ENCODE measurements at places on chromosomes 12 and 14.

DNA sequence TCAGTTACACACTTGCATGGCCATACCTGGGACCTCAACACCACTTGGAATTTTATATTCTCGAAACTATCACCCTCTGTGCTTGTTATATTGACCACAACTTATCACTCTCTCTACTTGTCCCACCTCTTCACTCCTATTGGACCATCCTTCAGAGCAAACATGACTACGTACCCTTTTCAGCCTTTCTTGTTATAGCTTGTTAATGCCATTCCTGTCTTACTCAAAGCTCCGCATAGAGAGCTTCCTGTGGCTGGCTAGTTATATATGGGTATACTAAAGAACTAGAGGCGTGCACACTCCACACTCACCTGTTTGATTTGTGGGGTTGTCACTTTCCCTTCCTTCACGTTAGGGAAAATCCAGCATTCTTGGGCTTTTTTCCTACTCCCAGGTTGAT lies 26.3 kb upstream of the FRS2 start:
- DNase-seq: no peak

GRCh38 chr12:71400481-71400880 lies 39.1 kb upstream of the LGR5 start:
- DNase-seq: no peak

GRCh38 chr12:22250762-22251161 lies 83.7 kb downstream of the ST8SIA1 start:
- no peak for DNase-seq

- no peak for DNase-seq
Observed at GRCh38 chr12:113934946-113935345, 31.2 kb downstream of the RBM19 start.

GRCh38 chr12:54653025-54653424 lies 4.9 kb upstream of the DCD start:
- peak; percentile 2 for DNase-seq

DNA sequence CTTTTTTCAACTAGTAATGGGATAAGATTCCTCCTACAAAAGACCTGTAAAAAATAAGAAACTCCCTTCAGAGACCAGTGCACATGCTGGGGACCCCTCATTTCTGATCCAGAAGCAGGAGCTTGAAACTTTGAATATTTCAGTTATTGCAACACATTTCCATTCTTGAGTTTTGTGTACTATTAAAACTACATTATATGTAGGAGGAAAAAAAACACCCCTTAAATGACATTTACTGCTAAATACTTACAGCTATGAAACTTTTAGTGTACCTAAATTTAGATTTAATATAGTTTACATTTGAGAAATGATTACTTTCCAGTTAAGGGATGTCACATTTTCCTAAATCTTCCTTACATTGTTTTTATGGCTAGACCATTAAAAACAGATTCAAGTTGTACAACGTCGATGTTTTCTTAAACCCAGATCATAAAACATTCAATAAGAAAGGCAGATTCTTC lies 4.1 kb downstream of the LRIG3 start:
- DNase-seq: no peak

GRCh38 chr12:77058740-77059139 lies 6.6 kb downstream of the E2F7 start:
- no peak for DNase-seq

GRCh38 chr12:16189849-16190248 lies 87.6 kb downstream of the SLC15A5 start:
- no peak for DNase-seq

GRCh38 chr12:89529738-89530137 lies 3.9 kb upstream of the POC1B start:
- DNase-seq: no peak

DNA sequence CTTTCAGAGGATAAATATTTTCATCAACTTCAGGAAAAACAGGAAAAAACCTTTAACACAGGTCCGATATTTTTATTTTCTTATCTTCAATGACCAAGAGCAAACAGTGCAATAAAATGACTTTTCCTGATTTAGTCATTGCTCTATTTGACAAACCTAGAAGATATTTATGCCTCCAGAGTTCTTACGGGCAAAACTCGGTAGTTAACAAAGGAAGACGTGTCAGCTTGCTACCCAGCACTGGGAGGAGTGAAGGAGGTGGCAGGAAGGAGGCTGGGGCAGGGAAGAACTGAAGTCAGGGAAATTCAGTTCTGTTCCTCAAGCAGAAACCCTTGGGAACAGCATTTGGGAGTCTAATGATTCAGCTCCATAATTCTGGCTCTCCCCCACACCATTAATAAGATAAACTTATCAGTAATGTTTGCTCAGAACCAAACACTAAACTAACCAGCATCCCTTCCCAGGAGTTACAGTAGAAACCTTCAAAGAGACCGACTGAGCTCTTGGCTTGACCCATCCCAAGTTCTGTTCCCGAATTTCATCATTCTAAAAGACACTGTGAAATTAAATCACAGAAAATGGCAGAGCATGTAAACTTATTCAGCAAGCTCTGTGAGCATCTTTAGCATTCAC lies 163.3 kb downstream of the APAF1 start:
- DNase-seq: no peak

- DNase-seq: no peak
Observed at GRCh38 chr12:25332143-25332542, 81.4 kb upstream of the KRAS start.

DNA sequence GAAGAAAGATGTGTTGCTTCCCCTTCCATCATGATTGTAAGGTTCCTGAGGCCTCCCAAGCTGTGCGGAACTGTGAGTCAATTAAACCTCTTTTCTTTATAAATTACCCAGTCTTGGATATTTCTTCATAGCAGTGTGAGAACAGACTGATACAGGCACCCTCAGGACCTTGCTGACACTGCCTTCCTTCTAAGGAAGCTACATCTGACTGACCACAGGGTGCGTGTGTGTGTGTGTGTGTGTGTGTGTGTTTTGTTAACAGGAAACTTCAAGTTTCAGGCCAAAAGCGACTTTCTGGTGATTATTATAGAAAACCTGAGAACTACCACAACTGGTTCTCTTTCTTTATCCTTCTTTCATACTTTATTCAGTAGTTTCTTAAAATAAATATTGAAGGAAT lies 149.0 kb downstream of the CAPZA3 start:
- DNase-seq: no peak

- no peak for DNase-seq
Observed at GRCh38 chr14:100403105-100403504, 80.0 kb downstream of the SLC25A47 start.

DNA sequence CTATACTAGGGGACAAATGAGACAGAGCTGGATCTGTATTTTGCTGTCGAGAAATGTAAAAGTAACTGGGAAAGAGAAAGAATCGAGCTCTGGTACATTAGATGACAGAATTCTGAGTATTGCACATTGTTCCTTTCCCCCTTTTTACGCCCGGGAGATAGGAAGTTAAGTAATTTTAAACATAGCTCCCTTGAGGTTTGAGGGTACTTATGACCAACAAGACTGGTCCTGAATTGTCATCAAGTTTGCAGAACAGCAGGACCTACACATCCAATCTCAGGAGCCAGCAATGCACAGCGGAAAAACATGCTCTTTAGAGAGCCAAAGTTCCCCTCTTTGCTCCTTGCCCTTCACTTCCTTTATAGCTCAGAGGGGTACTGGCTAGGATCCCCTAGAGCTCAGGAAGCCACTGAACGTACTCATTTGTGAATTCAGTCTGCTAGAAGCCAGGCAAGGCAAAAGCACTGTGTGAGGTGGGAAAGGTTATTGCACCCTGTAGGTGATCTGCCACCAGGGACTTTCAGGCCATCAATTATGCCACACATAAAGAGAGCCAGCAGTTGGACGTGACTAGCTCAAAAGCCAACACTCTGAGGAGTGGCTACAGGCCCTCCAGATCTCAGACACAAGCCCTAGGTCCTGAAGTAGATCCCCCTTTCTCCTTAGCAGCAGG lies 333.8 kb downstream of the KCNH5 start:
- DNase-seq: no peak

GRCh38 chr12:4506870-4507269 lies 31.8 kb upstream of the RAD51AP1 start:
- no peak for DNase-seq

DNA sequence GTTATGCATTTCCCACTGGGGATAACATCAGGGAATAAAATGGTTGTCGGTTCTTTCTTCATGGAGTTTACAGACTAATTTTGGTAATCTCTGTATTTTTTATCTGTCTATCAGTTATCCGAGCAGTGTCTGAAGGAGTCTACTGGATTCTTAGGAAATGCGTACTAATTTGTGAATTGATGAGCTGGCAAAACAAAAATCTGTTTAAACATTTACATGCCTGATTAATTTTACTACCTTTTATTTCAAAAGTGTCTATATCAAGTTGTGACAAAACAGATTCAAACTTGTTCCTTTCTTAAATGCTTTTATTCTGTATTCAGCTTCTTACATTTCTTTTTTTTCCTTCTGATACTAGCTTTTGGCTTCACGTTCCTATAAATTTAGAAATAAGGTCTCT lies 4.4 kb downstream of the RIMKLB start:
- no peak for DNase-seq

GRCh38 chr14:48417715-48418500 lies 742.5 kb upstream of the MDGA2 start:
- DNase-seq: no peak

DNA sequence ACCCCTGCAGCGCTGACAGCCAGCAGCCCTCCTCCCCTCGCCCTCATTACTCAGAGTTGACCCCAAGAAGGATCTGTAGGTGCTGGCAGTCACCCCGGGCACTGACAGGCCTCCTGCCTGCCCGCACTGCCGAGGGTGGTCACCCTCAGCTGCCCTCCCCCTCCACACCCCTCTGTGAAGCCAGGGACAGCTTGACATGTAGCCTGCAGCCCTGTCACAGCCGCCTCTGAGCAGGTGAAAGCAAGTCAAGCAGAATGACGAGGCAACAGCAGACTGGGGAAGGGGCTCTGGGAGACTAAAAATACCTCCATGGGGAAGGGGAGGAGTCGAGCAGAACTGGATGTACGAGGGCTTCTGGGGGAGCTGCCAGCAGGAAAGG lies 178.1 kb downstream of the DPF3 start:
- DNase-seq: no peak

DNA sequence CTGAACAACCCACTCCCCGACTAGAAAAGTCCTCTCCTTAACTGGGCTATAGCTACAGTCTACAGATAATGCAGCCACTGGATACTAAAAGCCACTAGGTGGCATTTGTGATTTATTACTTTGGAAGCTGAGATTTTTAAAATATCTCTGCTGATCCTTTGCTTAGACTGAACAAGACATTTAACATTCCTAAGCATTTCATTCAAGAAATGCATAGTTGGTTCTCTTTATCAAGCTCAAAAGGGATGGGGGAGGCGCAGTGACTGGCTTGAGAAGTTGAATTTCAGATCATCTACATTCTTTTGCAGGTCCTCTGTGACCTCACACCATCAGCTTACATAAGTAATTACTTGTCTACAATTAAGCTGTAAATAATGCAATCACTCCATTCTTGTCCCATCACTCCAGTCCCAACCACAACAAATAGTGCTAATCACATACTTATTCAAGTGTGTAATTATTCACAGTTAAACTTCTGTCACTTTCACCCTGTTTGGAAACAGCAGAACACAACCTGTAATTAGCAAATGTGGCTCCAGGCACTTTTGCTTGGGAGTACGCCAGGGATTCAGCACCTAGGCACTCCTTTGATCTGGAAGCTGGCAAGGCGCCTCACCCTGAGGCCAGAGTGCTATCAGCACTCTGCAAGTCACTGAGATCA lies 203.6 kb downstream of the NOVA1 start:
- peak; percentile 69 for DNase-seq

DNA sequence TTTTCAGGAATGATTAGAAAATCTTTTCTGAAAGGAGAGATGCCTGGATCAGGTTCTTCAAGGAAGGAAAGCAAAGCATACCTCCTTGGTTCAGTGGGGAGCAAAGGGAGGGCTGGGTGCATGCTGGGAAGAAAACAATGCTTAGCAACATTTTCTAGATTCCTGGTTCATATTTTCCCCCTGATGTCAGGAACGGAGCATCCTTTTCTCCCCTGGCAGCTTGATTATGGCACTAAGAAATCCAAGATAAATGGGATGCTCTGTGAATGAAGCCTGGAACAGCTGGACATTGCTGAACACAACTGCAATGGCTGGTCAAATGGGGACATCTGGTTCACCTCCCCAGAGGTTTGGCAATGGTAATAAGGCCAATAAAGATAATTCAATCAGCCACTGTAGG lies 50.9 kb downstream of the KCNA5 start:
- no peak for DNase-seq

DNA sequence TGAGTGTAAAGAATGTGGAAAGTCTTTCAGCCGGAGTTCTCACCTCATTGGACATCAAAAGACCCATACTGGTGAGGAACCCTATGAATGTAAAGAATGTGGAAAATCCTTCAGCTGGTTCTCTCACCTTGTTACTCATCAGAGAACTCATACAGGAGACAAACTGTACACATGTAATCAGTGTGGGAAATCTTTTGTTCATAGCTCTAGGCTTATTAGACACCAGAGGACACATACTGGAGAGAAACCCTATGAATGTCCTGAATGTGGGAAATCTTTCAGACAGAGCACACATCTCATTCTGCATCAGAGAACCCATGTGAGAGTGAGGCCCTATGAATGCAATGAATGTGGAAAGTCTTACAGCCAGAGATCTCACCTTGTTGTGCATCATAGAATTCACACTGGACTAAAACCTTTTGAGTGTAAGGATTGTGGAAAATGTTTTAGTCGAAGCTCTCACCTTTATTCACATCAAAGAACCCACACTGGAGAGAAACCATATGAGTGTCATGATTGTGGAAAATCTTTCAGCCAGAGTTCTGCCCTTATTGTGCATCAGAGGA lies 25.1 kb upstream of the ZNF268 start:
- no peak for DNase-seq

GRCh38 chr12:124847113-124848074 lies 16.3 kb downstream of the SCARB1 start:
- no peak for DNase-seq

DNA sequence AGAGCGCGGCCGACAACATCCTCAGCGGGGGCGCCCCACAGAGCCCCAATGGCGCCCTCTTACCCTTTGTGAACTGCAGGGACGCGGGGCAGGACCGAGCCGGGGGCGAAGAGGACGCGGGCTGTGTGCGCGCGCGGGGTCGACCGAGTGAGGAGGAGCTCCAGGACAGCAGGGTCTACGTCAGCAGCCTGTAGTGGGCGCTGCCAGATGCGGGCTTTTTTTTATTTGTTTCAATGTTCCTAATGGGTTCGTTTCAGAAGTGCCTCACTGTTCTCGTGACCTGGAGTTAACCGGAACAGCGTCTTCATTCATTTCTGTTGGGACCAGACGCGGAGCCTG lies 103.8 kb upstream of the FKBP4 start:
- no peak for DNase-seq

- no peak for DNase-seq
Observed at GRCh38 chr14:68234101-68234905, 414.7 kb downstream of the RAD51B start.

- DNase-seq: no peak
Observed at GRCh38 chr12:43292699-43293098, 259.3 kb downstream of the ADAMTS20 start.

- no peak for DNase-seq
Observed at GRCh38 chr14:26286081-26286912, 311.5 kb downstream of the NOVA1 start.

DNA sequence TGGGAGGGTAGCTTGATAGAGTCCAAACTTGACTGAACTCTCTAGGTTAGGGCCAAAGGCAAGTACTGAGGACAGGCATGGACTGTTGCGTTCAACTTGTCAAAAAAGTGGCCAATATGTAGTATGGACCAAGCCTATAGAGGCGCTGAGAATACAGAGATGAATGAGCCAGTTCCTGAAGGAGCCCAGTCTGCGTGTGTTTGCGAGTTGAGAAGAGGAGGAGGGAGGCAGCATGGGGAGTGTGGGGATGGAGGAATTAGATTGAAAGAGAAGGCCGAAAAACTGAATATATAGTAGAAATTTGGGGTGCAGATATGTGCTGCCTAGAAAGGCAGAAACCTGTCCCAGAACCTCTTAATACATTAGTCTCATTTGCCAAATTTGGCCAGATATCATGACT lies 412.4 kb downstream of the PCNX1 start:
- DNase-seq: no peak
